CD4-positive, CD25-positive, alpha-beta regulatory T cell (primary cell): ENCODE measurements at places on chromosomes 6 and 20. TPM values are rescaled to one million over a fixed set of nuclear protein-coding genes. Genes with fewer than 3 reads are reported as not detected.

CUL9 gene
- total RNA-seq, result 81.2 TPM

CCN6 gene
- total RNA-seq, result not detected

MYMX gene
- not detected for total RNA-seq

GPR6 gene
- total RNA-seq, result not detected

RSPO3 gene
- not detected for total RNA-seq

EDN3 gene
- 0.44 TPM for total RNA-seq

CD24 gene
- 0.17 TPM for total RNA-seq

ECT2L gene
- not detected for total RNA-seq

GLP1R gene
- total RNA-seq, result not detected

MLIP gene
- not detected for total RNA-seq

PSMF1 gene
- 114 TPM for total RNA-seq

TNFRSF6B gene
- not detected for total RNA-seq

ZHX3 gene
- total RNA-seq, result 8.8 TPM

OVOL2 gene
- total RNA-seq, result not detected

SIM1 gene
- total RNA-seq, result 0.64 TPM

HLA-DMB gene
- 17.6 TPM for total RNA-seq

PTCHD4 gene
- total RNA-seq, result not detected

ACOT13 gene
- 2.9 TPM for total RNA-seq

OOEP gene
- total RNA-seq, result 0.69 TPM

CCM2L gene
- not detected for total RNA-seq

MAFB gene
- total RNA-seq, result not detected

FAM209B gene
- total RNA-seq, result 1.3 TPM

DZANK1 gene
- 2.2 TPM for total RNA-seq

ULBP1 gene
- total RNA-seq, result 0.64 TPM

DEFB132 gene
- total RNA-seq, result not detected

BMP7 gene
- not detected for total RNA-seq

FAM217A gene
- not detected for total RNA-seq

SLC2A10 gene
- total RNA-seq, result not detected

METTL24 gene
- not detected for total RNA-seq

FRS3 gene
- 6.4 TPM for total RNA-seq

RIPOR3 gene
- 0.69 TPM for total RNA-seq

MEP1A gene
- not detected for total RNA-seq

C6orf52 gene
- total RNA-seq, result not detected

EHMT2 gene
- total RNA-seq, result 46.4 TPM

PRDM13 gene
- total RNA-seq, result not detected

RAB44 gene
- 0.27 TPM for total RNA-seq

LPA gene
- total RNA-seq, result not detected

EPB41L1 gene
- 0.54 TPM for total RNA-seq

NHSL1 gene
- total RNA-seq, result not detected

PI3 gene
- total RNA-seq, result not detected

CRNKL1 gene
- total RNA-seq, result 16.7 TPM

BNIP5 gene
- not detected for total RNA-seq

LZTS3 gene
- 24.2 TPM for total RNA-seq

CGA gene
- 0.62 TPM for total RNA-seq

MED20 gene
- 4.3 TPM for total RNA-seq

MMP24 gene
- not detected for total RNA-seq
